ENCODE measurements at places on chromosomes 3 and 15.

GRCh38 chr3:4534906-4535305, 41.8 kb downstream of the ITPR1 start:
- no peak for DNase-seq

DNA sequence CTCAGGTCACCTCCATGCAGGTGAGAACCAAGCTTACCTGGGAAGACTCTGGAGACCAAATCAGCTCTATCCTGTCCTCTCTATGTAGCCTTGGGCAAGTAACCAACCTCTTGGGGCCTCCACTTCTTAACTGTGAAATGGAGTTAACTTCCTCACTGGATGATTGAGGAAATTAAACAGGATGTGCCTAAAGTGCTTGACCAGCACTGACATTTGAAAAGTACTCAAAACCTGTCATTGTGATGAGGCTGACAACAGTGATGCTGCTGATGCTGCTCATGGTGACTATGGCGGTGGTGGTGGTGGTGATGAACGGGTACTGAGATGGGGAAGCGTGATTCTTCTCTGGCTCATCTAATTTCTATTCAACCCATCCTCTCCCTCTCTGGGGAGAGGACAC, 22.3 kb downstream of the VIPR1 start:
- DNase-seq = no peak

- DNase-seq = no peak
Observed at GRCh38 chr3:101976473-101976872, 127.2 kb downstream of the NFKBIZ start.

GRCh38 chr3:52774901-52775864, 2.2 kb upstream of the ITIH1 start:
- no peak for DNase-seq

DNA sequence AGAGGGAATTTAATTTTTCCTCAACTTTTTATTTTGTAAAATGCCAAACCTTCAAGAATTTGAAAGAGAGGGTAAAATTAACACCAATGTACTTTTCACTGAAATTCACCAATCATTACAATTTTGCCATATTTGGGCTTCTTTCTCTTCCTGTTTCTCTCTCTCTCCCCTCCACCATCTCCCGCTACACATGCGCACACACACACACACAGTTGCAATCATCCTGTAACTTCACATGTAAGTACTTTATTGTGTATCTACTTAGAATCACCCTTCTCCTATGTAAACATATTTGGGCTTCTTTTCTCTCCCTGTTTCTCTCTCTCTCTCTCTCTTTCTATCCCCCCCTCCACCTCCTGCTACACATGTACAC, 7.4 kb downstream of the ARL14 start:
- DNase-seq = no peak

DNA sequence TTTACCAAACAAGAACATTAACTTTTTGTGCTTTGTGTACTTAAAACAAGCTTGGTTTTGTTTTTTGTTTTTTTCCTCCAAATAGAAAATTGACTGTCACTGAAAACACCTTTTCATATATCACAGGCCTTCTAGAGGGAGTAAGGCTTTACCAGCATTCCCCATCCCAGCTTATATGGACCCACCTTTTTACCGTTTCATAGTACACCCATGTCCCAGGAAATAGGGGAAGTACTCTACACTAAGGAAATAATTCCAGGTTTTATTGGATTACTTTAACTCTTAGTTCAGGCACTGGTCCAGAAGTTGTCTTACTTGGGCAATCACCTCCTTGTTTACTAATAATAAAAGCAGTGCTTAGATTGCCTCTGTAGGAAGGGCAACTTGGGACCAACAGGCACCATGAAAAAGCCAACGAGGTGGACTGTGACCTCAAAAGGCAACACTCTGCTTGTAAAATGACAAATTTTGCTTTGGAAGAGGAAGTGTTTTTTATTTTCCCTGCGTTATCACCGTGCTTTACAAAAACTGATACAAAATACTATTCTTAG, 26.2 kb downstream of the HMG20A start:
- no peak for DNase-seq

- no peak for DNase-seq
Observed at GRCh38 chr3:190579514-190580137, 65.7 kb downstream of the IL1RAP start.

DNA sequence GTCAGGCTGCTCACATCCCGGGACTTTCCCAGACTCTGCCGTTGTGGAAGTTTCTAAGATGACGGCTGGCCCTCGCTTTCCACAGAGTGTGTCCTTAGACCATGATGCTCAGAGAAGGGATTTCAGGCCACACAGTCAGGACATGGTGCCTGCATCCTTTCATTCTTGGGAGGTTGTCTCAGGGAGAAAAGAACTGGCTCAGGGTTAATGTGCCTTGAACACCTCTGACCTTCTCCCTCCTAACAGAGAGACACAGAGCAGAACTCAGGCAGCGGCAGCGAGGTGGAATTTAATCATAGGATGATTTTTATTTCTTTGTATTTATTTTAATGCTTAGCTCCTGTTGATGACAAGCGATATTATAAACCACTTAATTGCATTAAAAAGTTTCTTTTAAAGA, 96.9 kb upstream of the ATP2B2 start:
- no peak for DNase-seq

GRCh38 chr3:179156170-179156569, 8.0 kb downstream of the PIK3CA start:
- DNase-seq = no peak

DNA sequence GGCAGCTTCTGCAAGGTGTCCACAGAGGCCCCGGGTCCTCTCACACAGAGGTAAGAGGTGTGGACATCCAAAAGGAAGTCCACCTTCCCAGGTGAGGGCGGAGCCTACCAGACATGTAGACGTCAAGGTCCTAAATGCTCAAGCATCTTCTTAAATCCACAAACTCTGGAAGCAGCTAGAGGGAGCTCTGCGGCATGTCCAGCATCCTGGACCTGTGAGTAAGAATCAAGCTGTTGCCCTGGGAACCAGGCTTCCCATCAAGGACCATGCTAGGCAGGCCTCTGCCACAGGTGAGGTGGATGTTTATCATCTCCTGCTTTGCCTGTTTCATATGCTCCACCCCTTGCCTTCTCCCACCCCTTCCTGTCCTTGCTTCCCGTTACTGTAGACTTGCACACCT, 368.2 kb downstream of the GABRG3 start:
- DNase-seq = no peak

DNA sequence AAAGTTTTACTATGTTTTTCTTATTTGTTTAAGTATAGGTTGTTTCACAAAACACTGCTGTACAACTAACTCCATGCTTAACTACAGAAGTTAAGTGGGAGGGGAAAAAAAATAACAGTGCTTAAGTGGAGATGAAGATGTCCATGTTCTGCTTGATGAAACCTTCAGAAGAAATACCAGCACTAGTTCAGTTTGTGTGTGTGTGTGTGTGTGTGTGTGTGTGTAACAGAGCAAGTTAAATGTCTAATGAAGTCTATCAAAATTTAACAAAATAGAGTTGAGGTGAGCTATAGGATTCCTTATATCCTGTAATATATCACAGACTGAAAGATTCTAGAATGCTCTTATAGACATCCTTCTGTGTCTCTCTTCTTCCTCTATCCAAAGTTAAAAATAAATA, 44.1 kb upstream of the CBLB start:
- no peak for DNase-seq

GRCh38 chr3:110940055-110940454, 131.6 kb upstream of the NECTIN3 start:
- DNase-seq = no peak

GRCh38 chr3:55518451-55518850, 31.3 kb upstream of the WNT5A start:
- no peak for DNase-seq

- no peak for DNase-seq
Observed at GRCh38 chr3:155111971-155112370, 31.9 kb downstream of the MME start.

GRCh38 chr15:67359431-67360079, 105.0 kb downstream of the IQCH start:
- DNase-seq = no peak

DNA sequence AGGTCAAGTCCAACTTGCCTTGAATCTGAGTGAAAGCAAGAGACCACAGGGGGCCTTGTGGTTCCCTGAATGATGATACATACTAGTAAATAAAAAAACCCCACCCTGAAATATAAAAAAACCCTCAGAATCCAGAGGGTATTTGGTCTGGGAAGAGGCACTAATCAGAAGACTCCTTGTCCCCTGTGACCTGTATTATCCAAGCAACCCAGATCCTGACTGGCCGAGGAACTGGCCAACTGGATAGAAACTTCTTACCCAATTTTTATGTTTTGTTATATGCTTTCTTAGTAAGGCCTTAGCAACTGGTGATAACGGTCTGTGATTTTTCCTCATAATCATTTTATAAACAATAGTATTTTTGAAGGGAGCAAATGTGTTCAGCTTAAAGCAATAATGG, 17.5 kb downstream of the ABI3BP start:
- DNase-seq = no peak

DNA sequence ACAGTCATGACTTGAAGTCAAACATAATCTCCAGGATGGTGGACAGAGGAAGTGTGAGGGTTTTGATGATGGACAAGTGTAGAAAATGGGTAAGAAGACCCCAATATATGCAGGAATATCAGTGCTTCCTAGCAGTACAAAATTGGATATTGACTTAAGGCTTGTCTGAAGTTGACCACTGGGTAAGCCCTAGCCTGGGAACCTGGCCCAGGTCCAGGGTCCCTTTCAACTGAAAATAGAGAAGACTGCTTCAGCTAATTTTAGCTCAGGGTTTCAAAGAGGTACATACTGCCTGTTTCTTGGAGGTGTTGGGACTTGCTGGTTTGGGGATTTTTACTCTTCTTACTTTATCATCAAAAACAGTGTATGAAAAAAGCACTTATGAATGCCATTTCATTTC, 4.7 kb downstream of the NR1D2 start:
- DNase-seq = no peak

GRCh38 chr3:10553591-10554235, 48.3 kb upstream of the ATP2B2 start:
- no peak for DNase-seq

- DNase-seq = no peak
Observed at GRCh38 chr3:64638981-64639481, 48.8 kb downstream of the ADAMTS9 start.

GRCh38 chr15:39667382-39668127, 86.7 kb downstream of the THBS1 start:
- DNase-seq = no peak

DNA sequence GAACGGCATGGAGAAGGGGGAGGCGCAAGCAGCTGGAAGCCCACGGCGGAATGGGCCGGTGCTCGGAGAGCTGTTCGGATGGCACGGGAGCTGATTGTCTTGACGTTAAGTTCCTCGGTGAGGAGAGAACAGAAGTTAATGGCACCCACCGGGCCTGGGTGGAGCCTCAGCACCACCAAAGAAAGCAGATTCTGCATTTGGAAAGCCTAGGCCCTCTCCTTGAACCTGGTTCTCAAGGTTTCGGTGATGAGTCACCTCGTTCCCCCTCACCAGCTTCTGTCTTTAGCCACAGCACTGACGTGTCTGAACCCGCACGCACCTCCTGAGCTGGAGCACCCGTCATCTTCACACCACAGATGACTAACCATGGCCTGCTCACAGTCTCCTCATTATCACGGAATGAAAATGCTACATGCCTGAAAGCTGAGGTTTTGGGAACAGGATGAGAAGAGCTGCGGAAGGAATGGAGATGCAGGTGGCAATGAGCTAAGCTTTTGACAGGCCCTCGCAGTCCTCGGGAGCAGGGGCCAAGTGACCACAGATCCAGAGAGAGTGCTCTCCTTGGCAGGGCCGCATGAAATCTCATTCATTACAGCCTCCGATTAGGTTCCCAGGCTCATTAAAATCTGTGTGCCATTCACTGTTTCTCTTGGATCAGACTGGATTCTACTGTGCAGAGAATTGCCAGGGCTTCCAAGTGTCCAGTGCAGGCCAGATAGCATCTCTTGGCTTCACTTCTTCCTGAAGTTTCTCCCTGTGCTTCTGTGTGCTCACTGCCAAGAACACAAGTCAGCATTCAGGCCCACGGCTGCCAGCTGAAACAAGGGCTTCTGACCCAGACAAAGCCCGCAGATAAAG, 96.3 kb upstream of the DLG1 start:
- peak; percentile 21 for DNase-seq

GRCh38 chr3:163261618-163262017, 1765.0 kb downstream of the OTOL1 start:
- no peak for DNase-seq

GRCh38 chr3:157079676-157080369, 80.1 kb downstream of the CCNL1 start:
- no peak for DNase-seq

DNA sequence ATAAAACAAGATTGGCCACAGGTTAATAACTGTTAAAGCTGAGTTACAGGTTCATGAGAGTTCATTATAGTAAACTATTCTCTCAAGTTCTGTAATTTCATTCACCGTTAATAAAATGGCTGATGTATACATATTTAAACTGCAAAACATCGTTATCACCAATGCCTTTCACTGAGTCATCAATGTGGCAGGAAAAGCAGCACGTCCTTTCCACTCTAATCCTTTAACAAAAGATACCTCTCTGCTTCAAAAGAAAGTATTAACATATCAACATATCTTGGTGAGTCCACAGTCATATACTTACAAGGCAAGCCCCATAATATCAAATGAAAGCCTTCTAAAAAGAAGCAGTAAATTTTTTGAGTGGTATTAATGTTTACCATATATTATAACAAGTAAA, 54.5 kb downstream of the UACA start:
- DNase-seq = no peak

DNA sequence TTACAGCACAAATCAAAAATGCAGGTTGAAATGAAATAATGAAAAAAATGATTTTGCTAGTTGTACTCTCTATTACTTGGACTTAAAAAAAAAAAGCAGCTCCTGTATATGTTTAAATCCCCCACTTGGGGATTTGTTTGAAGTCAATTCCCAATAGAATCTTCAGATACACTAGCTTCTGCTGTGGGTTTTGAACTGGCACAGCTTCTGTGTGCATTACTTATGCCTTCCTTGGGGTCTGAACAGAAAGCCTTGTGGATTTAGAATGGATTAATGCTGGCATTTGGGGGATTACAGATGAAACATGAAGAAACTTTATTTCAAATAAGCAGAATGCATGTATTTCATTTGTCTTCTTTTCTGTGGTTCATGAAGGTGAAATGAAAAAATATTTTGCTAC, 513.2 kb upstream of the TBL1XR1 start:
- no peak for DNase-seq

GRCh38 chr3:98902351-98902740, 851 bp upstream of the DCBLD2 start:
- DNase-seq = no peak

DNA sequence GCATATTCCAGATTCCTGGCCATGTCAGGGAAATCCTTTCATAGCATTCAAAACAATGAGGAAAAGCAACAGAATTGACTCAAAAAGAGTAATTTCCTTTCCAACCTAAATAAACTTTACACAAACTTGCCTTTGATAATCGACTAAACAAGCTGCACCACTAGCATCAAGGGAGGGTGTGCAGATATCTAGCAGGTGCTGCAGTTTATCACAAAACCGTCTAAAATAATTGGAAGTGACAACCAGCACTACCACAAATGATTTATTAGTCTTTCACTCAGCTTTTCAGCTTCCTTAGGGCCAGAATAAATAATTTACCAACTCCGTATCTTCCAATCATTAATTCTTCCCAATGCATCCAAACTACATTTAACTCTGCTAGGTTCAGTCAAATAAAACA, 71.7 kb downstream of the TBC1D5 start:
- DNase-seq = no peak

Measured in stimulated activated CD4-positive, alpha-beta T cell treated with anti-CD3 and anti-CD28 coated beads, Interleukin-12 subunit alpha, Interleukin-12 subunit beta, amount 100 ng/mL, for 48 hours (primary cell).